ENCODE measurements at places on chromosomes 12 and 14.

- DNase-seq: no peak
Observed at GRCh38 chr12:13631873-13632272, 349.5 kb downstream of the GRIN2B start.

- DNase-seq: no peak
Observed at GRCh38 chr14:32590157-32590556, 261.1 kb downstream of the AKAP6 start.

- no peak for DNase-seq
Observed at GRCh38 chr12:29150462-29150861, 1.4 kb downstream of the FAR2 start.

DNA sequence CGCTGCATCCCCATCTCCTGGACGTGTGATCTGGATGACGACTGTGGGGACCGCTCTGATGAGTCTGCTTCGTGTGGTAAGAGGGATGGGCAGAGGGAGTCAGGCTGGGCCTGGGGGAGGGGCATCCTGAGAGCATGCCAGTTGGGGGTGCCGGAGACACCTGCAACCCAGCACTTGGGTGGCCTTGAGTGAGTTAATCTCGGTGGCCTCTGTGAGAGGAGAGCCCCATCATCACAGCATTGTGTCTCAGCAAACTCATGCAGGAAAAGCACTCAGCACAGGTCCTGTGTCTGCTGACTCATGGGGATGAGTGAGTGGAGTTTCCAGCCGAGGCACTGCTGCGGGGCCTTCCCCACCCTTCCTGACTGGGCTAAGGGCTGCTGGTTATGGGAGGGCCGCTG, 19.6 kb upstream of the LRP1-AS start:
- peak; percentile 95 for DNase-seq

- DNase-seq: no peak
Observed at GRCh38 chr14:68178282-68178681, 358.7 kb downstream of the RAD51B start.

DNA sequence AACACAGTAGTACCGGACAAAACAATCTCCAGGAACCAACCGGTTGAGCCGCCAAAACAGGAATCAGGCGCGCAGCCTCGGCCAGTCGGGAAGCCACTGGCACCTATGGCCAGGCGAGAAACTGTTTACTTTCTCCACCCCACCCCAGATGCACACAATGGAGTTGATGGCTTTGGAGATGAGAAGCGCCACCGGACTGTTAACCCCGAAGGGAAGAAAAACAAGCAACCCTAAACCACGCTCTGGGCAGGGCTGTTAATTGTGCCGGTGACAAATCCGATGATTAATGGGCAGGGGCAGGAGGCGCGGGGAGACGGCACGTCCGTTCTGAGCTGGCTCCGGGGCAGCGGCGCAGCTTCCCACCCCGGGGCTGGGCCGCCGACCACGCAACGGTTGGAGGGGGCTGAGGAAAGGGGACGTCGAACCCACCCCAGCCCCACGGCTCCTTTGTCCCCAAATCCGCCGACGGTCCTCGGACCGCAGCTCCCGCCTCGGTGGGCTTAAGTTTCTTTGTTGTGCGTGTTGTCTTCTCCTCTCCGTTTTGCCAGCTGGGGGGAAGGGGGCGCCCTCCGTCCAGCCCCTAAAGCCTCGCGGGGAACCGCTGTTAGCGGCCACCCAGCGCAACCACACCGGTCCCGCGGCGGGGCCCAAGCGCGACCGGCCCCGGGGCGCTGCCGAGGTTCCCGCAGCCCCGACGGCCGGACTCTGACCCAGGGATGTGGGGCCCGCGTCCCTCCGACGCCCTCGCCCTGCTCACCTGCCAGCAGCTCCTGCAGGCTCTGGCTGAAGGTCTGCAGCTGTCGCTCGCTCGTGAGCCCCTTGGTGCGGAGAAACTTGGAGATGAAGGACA, 790 bp downstream of the BTG1 start:
- DNase-seq: peak; percentile 57

- DNase-seq: no peak
Observed at GRCh38 chr12:54840244-54840865, 14.0 kb upstream of the MUCL1 start.

DNA sequence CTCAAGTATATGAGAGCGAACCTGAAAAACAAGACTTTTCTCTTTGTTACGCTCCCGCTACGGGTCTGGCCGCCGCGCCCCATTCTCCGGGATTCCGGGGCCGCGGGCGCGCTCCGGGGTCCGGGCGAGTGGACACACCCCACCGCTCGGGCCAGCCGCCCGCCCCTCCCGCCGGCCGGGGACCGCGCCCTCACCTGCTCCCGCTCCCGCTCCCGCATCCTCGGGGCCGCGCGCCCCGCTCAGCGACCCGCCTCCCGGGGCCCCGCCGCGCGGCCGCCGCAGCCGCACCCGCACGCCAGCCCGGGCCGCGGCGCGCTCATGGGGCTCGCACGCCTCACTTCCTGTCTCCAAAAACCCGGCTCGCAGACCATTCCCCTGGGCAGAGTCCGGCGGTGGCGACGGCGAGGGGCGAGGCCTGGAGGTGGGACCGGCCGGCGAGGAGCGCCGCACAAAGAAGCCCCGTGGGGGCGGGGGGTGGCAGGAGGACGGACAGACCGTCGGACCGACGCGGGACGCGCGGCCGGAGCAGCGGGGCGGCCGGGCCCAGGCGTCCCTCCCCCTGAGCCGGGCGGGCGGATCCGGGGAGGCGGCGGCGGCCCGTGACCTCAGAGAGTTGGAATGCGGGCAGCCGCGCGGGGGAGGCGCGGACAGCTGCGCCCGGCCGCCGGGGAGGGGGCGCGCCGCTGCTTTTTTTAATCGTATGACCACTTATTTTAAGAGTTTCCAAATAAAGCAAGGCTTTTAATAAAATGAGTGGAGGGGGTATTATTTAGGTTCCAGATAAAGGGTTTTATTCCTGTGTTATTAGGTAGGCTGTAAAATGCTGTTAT, at the start of gene PTPN21:
Gene PTPN21 (minus strand): TSS at position 551 of the 830 bp plus-strand sequence. CDS start 4,590 bp downstream, outside the sequence.
- peak; percentile 27 for DNase-seq

DNA sequence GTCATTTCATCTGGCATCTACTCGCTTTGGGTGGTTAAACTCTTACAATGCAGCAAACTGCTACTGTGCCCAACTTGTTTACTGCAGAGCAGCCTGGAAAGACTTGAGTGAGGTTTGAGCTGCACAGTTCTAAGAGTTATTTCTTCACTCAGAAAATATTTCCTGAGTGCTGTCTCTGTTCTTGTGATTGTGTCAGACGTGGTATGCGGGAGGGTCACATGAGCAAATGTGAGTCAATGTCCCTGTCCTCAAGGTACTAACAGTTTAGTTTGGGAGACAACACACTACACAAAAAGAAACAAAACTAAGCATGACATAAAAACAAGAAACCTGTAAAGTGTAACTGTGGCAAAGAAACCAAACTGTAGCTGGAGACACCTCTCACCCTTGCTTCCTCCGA, 32.4 kb downstream of the FLVCR2 start:
- DNase-seq: no peak

- DNase-seq: no peak
Observed at GRCh38 chr14:39615352-39615751, 183.1 kb upstream of the FBXO33 start.
